ENCODE measurements at places on chromosomes 2 and 18. TPM values are rescaled to one million over a fixed set of nuclear protein-coding genes. Genes with fewer than 3 reads are reported as not detected.

Gene FAP
- total RNA-seq: 102 TPM

Gene MBD2
- total RNA-seq: 24.9 TPM

Gene FNDC4
- total RNA-seq: 25.9 TPM

Gene HOXD3
- total RNA-seq: not detected

Gene FAM110C
- total RNA-seq: not detected

Gene FSHR
- total RNA-seq: not detected

Gene GULP1
- 32.2 TPM for total RNA-seq

Gene AOX1
- total RNA-seq: 43.0 TPM

GRCh38 chr2:183035298-183035953, 2.8 kb downstream of the NCKAP1 start:
- DNase-seq: peak; percentile 76

GRCh38 chr18:73752965-73753364, 394.7 kb downstream of the FBXO15 start:
- no peak for DNase-seq

DNA sequence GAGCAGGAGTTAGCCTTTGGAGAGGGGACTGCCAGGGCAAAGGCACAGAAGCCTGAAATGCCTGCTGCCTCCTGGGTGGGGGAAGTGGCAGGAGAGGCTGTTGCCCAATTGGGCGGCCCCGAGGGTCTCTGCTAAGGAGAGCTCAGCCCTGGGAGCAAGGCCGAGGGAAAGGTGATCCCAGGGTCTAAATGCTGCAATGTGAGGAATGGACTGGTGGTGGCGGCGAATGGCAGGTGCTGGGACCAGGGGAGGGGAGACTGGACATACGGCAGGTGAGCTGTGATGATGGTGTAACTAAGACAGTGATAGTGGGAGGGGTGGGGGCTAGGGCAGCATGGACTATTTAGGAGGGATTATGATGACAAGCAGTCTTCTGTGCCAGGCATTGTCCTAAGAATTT, 104.0 kb downstream of the DYSF start:
- no peak for DNase-seq

DNA sequence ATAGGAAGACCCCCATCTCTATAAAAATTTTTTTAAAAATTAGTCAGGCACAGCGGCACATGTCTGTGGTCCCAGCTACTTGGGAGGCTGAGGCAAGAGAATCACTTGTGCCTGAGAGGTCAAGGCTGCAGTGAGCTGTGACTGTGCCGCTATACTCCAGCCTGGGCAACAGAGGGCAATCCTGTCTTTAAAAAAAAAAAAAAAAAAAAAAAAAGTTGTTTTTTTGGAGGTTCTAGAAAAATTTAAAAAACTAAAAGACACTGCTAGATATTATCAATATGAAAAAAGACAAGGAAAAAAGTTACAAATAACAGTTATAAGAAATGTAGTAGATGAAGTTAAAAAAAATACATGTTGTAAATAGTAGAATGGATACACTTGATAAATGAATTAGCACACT, 56.1 kb upstream of the C2orf15 start:
- DNase-seq: no peak

GRCh38 chr2:12684471-12684936, 32.2 kb upstream of the TRIB2 start:
- no peak for DNase-seq

DNA sequence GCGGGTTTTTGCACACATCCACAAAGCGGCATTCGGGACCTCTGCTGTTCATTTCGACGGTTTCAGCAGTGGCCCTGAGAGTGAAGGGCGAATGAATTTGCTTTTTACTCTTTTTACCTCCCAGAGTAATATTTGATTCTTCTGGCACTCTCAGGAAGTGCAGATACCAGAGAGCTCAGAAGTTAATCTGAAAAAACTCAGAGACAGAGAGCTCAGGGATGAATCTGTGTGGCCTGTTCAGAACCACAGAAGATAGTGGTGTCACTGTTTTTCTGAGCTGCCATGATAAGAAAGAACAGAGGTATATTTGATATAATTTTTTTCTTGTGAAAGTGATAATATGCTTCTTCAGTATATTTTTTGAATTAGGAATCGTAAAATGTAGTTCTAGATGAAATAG, 129.3 kb downstream of the MBP start:
- no peak for DNase-seq

DNA sequence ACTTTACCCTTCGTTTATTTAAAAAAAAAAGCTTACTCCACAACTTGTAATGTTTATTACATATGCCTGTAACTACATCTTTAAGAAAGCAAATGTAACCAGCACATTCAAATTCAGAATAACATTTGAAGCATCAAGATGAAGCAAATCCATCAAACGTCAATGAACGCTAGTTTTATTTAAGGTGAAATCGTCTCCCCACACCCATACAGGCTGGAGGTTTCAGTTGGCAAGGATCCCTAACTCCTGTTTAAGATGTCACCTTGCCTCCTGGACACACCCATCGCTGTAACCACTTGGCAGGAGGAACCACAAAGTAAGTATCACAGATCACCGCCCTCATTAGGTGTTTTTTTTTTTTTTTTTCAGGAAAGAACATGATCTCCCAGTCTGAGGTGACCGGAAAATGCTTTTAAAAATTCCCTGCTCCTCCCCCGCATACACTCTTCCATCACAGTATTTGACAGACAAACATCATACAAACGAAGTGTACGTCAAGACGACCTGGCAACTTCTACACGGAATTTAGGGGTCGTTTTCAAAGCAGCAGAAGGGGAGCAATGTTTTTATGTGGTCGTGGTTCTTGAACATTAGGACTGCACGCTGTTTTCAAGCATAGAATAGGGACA, 19.7 kb upstream of the STPG4 start:
- DNase-seq: peak; percentile 75

GRCh38 chr2:191018048-191018447, 4.1 kb upstream of the STAT1 start:
- no peak for DNase-seq

GRCh38 chr2:205520311-205520710, 162.0 kb upstream of the NRP2 start:
- no peak for DNase-seq

DNA sequence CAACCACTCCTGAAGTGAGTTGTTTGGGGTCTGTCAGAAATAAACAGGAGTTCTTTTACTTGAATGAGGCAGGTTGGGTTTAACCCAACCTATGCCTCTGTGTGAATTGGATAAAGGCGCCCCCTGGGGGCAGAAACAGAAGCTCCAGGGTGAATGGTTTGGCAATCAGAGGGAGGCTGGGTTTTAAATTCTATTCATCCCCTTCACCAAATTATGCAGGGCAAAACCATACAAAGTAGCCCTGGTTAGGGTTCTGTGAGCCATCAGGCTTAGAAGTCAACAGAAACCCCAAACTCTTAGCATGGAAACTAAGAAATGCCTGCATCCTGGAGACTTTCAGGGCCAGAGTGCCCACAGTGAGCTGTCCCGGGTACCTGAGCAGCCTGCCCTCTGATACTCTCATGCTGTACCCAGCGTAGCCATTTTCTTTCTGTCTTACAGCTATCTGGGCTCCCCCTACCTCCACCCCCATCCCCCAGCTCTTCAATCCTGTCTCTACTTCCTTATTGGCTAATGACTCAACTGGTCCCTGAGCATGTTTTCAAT, 241.5 kb downstream of the ICOS start:
- peak; percentile 21 for DNase-seq

GRCh38 chr18:25278394-25278793, 73.6 kb downstream of the ZNF521 start:
- no peak for DNase-seq

GRCh38 chr2:5365871-5366461, 326.2 kb upstream of the SOX11 start:
- DNase-seq: no peak

GRCh38 chr2:24375349-24376087, 15.2 kb upstream of the ITSN2 start:
- DNase-seq: no peak
